HCT116 (cell line): ENCODE measurements at places on chromosomes 7 and 10. TPM values are rescaled to one million over a fixed set of nuclear protein-coding genes. Genes with fewer than 3 reads are reported as not detected.

LHFPL3 gene
- not detected for total RNA-seq

ZNF22 gene
- 13.5 TPM for total RNA-seq

SPDYE11 gene
- total RNA-seq, result not detected

DNA sequence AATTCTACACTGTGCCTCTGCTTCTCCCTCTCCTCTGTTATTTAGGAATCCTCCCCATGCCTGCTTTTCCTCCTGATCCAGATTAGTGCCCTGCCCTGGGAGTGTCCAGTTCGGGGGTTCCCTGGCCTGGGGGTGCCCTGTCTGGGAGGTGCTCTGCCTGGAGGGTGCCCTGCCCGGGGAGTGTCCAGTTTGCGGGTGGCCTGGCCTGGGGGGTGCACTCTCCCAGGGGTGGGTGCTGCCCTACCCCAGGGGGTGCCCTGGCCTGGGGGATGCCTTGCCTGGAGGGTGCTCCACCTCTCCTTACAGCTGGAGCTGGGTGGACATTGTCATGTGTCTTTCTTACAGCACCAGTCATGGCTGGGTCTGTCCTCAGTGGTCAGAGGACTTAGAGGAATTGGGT is 20.2 kb downstream of the RAMP3 start:
- no peak for DNase-seq
